ENCODE measurements at places on chromosomes 1 and 21.

DNA sequence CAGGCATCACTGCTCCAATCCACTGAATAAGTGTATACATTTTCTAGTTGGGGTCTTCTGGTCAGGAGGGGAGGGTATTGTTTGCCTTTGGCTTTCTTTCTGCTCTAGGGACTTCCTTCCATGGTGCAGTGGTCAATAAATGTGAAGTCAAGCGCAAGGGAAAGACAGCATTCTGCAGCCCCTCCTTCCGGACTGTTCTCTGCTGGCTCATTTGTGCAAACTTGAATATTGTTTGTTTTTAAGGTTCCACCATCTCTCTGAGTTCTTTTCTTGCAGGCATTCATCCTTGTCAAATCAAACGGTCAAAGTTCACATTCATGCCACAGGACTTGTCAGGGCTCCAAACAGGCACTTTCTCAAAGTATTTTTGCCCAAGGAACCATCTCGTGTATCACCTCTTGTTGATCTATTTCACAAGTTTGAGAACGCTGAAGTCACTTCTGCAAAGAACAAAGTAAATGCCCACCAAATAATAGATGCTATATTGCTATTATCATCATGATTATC lies 205.6 kb upstream of the KAZN start:
- DNase-seq = no peak

GRCh38 chr1:67134695-67135094 lies at the start of gene C1orf141:
Gene C1orf141 (minus strand): TSS chr1:67134970. CDS start chr1:67127240, 7,730 bp downstream.
- DNase-seq = no peak

- DNase-seq = no peak
Observed at GRCh38 chr1:243605604-243606003, 244.4 kb downstream of the AKT3 start.

DNA sequence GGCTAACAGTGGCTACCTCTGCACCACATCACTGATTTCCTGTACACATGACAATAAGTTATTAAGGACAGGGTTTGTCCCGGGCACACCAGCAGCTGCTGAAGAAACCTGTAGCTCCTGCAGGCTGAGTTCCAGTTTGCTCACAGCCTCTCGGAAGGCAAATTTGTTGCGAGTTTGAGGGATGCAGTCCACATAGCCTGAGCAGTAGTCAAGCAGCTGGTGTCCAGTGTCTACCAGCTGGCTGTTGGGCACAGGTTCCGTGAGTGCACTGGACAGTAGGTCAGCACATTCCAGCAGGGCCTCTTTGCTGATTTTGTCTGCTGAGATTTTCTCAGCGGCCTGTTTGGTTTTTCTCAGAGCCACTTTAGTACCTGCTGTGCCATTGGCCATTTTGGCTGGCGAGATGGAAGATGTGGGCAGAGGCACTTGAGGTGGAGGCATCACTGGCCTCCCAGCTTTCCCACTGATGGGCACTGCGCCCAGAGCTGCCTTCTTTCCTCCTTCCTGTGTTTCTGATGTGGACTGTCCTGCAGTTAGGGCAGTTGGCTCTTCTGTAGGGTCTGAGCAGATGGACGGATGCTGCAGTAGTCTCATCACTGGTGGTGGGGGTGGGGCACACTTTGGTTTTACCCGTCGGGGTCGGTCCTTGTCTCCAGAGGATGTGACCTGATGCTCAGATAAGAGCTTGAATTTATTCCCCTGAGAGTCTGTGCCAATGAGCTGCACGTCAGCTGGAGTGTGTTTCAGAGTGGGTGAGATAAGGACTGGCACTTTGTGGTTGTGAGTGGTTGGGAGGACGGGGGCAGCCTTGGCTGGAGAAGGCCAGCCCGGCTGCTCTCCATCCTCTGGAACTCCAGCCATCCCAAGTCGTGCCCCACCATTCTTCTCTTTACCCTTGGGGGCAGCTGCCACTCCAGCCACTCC lies 26.1 kb downstream of the TOR3A start:
- no peak for DNase-seq

GRCh38 chr1:5708346-5709245 lies 283.6 kb downstream of the NPHP4 start:
- no peak for DNase-seq

DNA sequence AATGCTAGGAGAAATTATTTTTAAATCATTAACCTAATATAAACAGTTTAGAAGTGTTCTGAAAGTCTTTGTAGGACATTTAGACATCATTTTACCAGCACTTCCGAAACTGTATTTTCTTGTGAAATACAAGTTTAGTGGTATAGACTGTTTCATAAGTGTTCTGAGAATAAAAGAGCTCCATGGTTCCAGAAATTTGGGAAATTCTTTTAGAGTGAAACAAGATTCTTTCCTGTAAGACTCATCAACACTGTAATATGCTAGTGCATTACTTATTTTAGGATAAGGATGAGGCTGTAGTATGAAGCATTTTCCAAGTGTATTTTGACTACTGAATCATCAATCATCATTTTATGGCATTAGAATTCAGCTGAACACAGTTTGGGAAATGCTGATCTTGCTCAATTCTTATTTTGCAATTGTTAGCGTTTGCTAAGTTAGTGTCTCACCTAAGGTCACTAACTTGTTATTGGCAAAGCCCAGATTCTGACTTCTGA lies 73.4 kb downstream of the CEP350 start:
- DNase-seq = no peak

GRCh38 chr1:184287001-184287400 lies 99.8 kb upstream of the C1orf21 start:
- no peak for DNase-seq

GRCh38 chr1:21620011-21620410 lies 49.1 kb downstream of the RAP1GAP start:
- DNase-seq = no peak

DNA sequence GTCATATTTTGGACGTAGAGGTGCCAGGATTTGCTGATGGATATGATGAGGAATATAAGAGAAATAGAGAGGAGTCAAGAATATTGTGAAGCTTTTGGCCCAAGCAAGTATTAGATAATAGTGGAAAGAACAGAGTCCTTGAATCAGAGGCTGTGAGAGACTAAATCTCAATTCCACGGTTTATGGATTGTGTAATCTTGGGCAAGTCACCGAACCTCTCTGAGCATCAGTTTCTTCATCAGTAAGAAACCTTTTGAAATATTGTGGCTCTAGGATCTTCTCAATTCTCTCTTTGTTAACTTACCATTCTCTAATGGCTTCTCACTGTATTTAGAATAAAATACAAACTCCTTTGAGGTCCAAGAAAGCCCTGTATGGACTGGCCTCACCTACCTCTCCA lies 77.6 kb downstream of the RPS6KA1 start:
- no peak for DNase-seq

- no peak for DNase-seq
Observed at GRCh38 chr1:186730951-186731729, 50.9 kb upstream of the PTGS2 start.

DNA sequence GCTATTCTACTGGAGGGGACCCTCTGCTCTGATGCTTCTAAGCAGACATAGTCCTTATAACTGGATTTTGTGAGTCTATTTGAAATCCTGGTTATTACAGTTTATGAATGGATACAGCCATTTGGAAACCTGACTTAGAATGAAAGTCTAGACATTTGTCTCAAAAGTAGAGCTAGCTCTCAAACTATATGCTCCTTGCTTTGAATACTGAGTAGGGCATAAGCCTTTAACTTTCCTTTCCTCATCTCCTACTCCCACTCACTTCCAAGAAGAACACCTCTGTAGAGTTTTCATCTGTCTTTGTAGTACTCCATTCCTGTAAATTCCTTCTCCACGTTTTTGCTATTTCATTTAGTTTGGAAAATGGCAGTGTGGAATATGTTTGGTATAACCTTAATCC lies 9.0 kb upstream of the ARID1A start:
- DNase-seq = no peak

GRCh38 chr1:98384461-98385141 lies 276.9 kb upstream of the SNX7 start:
- no peak for DNase-seq

GRCh38 chr1:192573499-192573898 lies 2.1 kb upstream of the RGS1 start:
- no peak for DNase-seq

- DNase-seq = no peak
Observed at GRCh38 chr1:203508463-203509073, 14.6 kb downstream of the OPTC start.

- DNase-seq = no peak
Observed at GRCh38 chr21:44903050-44903685, 17.5 kb downstream of the ITGB2 start.

DNA sequence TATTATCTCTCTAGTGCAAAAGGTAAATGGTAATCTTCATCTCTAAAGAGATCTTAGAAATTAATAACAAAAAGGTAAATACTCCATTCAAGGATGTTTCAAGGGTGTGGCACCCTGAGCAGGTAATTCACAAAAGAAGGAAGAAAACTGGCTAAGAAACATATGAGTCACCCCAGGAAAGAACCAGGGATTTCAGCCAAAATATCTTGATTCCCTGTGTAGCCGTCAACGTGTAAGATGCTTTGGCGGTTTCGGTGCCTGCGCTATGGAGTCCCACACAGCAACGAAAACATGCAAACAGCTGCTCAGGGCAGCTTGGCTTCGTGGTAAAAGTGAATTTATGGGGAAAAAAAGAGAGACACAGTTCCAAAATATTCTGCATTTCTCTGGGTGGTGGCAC lies 3.7 kb downstream of the ITGB2 start:
- DNase-seq = no peak

- DNase-seq = no peak
Observed at GRCh38 chr1:219782929-219783328, 145.4 kb downstream of the SLC30A10 start.

GRCh38 chr1:2324553-2325366 lies 66.6 kb downstream of the MORN1 start:
- DNase-seq = no peak

DNA sequence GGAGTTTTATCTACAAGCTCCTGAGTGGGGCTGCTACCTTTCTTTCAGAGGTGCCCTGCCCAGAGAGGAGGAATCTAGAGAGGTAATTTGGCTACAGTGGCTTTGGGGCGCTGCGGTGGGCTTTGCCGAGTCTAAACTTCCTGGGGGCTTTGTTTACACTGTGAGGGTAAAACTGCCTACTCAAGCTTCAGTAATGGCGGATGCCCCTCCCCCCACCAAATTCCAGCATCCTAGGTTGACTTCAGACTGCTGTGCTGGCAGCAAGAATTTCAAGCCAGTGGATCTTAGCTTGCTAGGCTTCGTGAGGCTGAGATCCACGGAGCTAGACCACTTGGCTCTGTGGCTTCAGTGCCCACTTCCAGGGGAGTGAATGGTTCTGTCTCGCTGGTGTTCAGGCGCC lies 43.9 kb downstream of the SWT1 start:
- no peak for DNase-seq

DNA sequence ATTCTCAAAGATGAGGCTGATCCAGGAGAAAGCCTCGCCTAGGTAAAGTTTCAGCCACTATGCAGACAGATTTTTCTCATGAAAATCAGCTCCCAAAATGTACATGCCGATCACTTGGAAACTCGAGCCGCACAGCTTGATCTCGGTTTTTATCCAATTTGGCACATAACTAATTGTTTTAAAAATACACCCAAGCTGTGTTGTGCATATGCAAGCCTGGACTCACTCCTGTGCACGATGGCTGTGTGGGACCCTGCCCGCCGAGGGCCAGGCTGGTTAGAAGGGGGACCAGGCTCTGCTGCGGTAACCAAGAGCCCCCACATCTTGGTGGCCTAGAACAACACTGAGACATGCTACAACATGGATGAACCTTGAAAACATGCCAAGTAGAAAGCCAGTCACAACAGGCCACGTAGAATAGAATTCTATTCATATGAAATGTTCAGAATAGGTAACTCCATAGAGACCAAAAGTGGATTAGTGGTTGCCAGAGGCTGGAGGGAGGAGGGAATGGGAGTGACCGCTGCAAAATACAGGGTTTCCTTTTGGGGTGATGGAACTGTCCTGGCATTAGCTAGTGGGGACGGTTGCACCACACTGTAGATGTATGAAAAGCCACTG lies 16.1 kb upstream of the LDLRAP1 start:
- DNase-seq = no peak

DNA sequence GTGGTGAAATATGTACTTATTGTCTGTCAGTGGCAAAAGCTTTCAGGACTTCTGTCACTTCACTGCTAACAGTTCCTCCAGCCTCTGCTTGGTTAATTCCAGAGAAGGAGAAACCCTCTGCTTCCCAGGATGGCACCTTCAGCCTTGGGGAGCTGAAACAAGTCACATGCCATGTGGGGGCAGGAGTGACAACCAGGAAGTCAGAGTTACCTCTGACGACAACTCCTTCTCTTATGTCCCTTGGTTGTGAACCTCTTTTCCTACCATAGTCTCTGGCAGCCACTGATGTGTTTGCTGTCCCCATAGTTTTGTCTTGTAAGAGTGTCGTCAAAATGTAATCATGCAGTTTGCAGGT lies 53.6 kb downstream of the FCRL5 start:
- no peak for DNase-seq

DNA sequence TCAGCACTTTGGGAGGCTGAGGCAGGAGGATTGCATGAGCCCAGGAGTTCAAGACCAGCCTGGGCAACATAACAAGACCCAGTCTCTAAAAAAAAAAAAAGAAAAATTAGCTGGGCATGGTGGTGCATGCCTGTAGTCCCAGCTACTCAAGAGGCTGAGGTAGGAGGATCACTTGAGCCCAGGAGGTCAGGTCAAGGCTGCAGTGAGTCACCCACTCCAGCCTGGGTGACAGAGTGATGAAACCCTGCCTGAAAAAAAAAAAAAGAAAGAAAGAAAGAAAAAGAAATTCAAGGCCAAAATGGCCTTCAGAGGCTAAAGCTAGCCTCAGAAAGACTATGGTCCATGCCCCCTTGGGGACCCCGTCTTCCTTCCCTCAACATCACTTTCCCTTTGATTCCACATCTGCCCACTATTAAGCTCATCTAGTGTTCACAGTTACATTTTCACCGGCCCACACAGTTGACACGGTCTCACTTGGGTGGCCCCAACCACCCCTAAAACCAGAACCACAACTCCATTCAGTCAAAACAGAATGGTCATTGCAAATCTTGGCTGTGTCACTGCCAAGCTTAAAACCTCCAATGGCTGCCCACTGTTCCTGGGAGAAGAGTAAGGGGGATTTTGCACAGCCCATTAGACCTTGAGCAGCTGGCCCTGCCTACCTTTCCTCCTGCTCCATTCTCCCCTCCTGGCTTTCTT lies 2.1 kb upstream of the CAPN8 start:
- DNase-seq = no peak

All from stimulated activated CD8-positive, alpha-beta memory T cell treated with anti-CD3 and anti-CD28 coated beads, Interleukin-15, amount 100 ng/mL, for 24 hours (primary cell).